Spinal cord (tissue), 10 donors: ENCODE measurements at places on chromosomes 3 and 15. TPM values are rescaled to one million over a fixed set of nuclear protein-coding genes. Genes with fewer than 3 reads are reported as not detected.

- DNase-seq = no peak
Measured at GRCh38 chr3:126540342-126540849, 16.4 kb downstream of the CHST13 start.

DNA sequence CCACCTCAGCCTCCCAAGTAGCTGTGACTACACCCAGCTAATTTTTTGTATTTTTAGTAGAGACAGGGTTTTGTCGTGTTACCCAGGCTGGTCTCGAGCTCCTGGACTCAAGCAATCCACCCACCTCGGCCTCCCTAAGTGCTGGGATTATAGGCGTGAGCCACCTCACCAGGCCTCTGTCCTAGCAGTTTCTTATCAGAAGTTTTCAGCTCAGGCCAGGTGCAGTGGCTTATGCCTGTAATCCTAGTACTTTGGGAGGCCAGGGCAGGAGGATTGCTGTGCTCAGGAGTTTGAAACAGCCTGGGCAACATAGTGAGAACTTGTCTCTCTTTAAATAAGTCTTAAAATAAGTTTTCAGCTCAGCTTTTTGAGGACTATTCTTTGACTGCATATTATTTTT, 48.4 kb downstream of the SGO1 start:
- DNase-seq = no peak

IQCH gene
- 2.4 TPM for polyA plus RNA-seq

MITF gene
- 4.5 TPM for polyA plus RNA-seq

- no peak for DNase-seq
Measured at GRCh38 chr15:37574985-37575384, 359.5 kb upstream of the TMCO5A start.

DNA sequence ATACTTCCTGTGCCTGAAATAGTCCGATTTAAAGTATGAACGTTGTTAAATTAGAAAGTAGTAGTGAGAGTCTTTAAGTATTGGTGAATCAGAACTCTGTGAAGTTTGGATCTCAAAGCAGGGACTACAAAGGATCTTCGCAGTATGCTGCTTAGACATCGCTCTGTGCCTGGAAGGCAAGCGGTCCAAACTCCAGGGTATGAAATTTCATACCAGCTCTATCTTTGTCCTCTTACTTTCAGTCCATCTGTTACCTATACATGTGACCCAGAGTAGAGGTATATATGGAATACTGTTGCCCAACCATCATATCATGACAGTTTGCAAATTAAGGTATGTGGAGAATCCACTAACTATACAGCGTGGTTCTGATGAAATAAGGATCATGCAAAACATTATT, 34.5 kb downstream of the VPS8 start:
- no peak for DNase-seq

- no peak for DNase-seq
Measured at GRCh38 chr15:71476823-71477222, 333.5 kb upstream of the NR2E3 start.

GRCh38 chr3:36494461-36495109, 114.3 kb downstream of the STAC start:
- DNase-seq = no peak

UROC1 gene
- 0.35 TPM for polyA plus RNA-seq

GRCh38 chr3:124587053-124587408, 143.2 kb upstream of the UMPS start:
- no peak for DNase-seq

DNA sequence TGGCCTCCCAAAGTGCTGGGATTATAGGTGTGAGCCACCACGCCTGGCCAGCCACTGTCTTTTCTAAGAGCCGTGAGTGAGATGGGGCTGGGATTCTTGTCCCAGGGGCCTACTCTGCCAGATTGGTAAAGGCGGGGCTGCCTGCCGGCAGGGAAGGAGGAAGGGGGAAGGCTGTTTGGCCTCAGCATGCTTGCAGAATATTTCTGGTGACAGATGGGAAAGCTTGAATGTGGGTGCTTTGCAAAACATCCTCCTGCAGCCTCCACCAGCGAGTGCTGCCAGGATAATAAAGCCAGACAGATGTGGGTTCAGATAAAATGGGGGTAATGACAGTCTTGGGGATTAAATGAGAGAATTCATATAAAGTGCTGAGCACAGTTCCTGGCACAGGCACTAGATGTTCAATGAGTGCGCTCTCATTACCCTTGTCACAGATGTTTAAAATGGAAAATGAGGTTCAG, 19.8 kb upstream of the ACOX2 start:
- DNase-seq = no peak

DNA sequence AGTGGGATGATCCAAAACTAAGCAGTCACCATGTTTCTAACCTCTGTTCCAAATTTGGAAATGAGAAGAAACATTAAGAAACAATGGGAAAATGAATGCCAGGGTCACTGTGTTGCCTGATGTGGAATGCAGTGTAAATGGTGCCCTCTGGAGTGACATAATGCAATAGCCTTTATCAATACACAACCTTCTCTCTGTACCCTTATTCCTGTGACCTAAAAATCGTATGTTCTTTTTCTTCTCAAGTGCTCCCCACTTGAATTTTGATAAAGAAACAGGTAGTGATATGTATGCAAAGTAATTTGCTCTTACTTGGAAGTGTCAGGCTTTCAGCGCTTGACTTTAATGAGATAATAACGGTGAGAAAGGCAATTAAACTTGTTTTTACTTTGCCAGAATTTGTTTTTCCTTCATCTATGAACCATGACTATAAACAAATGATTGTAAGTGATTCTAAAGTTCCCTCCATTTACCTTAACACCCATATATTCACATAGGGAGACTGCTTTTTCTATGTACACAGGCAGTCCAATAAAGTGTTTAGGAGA, 145.8 kb upstream of the THRB start:
- DNase-seq = no peak

DNA sequence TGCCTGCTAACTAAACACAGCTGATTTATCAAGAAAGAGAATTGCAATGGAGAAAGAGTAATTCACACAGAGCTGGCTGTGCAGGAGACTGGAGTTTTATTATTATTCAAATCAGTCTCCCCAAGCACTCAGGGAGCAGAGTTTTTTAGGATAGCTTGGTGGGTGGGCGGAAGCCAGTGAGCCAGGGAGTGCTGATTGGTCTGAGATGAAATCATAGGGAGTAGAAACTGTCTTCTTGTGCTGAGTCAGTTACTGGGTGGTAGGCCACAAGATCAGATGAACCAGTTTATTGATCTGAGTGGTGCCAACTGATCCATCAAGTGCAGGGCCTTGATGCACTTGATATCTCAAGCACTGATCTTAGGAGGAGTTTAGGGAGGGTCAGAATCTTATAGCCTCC, 891.9 kb upstream of the CADM2 start:
- DNase-seq = no peak

DNA sequence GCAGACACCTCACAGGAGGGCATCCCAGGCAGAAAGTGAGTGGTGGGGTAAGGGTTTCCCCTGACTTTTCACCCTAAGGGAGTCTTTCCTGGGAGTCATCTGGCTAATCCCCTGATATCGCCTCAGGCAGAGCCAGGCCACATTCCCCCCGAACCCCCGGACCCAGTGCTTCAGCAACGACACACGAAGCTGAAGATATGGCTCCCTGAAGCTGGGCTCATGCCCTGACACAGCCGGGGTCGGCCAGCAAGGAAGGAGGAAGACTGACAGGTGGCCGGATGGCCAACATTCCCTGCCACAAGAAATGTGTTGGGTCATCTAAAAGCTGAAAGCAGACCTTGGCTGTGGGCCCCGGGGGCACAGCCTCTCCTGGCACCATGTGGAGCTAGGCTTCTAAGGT, 14.4 kb downstream of the CHST13 start:
- no peak for DNase-seq

GRCh38 chr15:97401970-97402369, 558.5 kb upstream of the ARRDC4 start:
- no peak for DNase-seq

DNA sequence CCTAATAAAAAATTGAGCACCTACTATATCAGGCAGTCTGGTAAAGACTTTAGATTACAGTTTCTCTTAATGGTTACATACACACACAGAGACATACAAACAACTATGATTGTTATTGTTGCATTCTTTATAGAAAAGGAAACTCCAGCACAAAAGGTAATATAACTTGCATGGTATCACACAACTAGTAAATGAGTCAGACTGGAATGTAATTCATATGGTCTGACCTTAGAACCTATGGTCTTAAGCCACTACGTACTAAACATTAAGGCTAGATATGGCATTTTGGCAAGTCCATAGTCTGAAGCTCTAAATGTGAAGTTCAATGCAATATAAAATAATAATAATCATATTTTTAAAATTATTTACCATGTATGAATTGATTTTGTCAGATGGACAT, 380.6 kb downstream of the LSAMP start:
- DNase-seq = no peak

CHST13 gene
- polyA plus RNA-seq = 0.30 TPM

PRR20G gene
- not detected for polyA plus RNA-seq

C3orf52 gene
- polyA plus RNA-seq = 1.4 TPM

DNA sequence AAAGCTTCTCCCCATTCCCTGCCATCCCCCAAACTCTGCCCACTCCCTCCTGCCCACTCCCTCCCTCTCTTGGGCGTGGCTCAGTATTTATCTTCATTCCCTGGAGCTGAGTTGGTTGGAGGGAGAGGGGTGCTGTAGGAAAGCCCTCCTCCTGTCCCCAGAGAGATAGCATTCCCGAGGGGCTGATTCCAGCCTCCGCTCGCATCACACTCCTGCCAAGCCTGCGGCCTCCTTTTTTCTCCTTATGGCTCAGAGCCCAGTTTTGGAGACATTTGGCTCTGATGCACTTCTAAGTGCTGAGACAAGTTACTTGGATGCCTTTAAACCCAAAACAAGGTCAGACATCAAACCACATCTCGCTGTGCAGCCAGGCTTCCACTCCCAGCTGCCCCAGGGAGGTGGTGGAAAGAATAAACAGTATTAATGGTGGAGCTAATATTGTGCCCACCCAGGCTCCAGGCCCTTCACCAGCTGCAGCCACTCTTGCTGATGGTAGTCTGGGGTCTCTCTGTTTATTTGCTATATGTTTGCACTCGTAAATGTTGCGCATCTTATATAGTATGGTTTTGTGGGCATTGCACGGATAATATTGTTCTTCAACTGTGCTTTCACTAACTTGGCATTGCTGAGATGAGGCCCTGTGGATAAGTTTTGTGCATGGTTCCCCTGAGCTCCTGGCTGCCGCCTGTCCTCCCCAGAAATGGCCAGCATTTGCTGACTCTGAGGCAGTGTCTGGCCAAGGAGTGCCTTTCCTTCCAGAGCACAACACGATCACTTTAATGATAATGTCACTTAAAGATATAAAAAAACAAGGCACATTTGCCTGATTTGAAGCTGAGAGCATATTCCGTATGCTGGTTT, 157.2 kb downstream of the LRRC28 start:
- DNase-seq = peak; percentile 94

RTP4 gene
- polyA plus RNA-seq = 0.16 TPM

PARP16 gene
- 17.1 TPM for polyA plus RNA-seq

- no peak for DNase-seq
Measured at GRCh38 chr15:81411969-81412633, 38.1 kb upstream of the TMC3 start.

- DNase-seq = no peak
Measured at GRCh38 chr15:40302288-40302886, 5.3 kb downstream of the PLCB2 start.

DNA sequence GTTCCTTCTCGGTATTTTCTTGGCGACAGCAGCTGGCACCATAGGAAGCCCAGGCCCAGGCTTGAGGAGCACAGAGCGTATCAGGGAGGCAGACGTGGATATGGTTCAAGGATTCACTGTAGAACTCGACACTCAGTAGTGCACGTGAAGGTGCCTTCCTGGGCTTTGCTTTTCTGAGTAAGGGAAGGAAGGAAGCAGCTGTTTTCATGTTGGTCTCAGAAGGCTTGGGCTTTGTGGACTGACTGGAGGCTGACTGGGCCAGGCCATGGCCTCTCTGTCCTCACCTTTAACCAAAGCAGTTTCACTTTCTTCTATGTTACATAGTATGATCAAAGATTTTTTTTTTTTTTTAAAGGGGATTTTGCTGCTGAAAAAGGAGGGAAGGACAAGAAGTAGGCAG, 6.9 kb upstream of the GHRL start:
- DNase-seq = no peak
